ENCODE measurements at places on chromosomes 16 and 17.

DNA sequence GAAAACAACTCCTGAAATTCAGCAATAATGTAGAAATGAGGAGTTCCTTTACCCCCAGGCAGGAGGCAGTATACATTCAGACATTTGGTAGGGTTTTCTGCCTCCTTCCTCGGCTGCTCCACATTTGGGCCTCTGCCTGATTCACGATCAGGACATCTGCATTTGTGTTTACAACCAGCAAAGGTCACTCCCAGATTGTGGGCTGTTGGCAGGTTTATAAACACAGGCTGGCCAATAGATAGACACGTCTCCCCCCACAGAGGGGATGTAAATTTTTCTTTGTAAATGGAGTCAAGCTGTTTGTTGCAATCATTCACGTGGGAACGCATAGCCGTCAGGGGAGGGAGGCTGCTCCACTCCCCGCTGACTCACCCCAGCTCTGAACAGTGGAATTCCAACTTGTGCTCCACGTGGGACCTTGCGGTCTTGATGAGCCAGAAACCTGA, 252.1 kb upstream of the N4BP1 start:
- no peaks in the 10 kb centered on the region for H3K36me3 ChIP-seq
- no peak overlapping the region for H3K27ac ChIP-seq
- H3K4me3 ChIP-seq: no peak overlapping the region

DNA sequence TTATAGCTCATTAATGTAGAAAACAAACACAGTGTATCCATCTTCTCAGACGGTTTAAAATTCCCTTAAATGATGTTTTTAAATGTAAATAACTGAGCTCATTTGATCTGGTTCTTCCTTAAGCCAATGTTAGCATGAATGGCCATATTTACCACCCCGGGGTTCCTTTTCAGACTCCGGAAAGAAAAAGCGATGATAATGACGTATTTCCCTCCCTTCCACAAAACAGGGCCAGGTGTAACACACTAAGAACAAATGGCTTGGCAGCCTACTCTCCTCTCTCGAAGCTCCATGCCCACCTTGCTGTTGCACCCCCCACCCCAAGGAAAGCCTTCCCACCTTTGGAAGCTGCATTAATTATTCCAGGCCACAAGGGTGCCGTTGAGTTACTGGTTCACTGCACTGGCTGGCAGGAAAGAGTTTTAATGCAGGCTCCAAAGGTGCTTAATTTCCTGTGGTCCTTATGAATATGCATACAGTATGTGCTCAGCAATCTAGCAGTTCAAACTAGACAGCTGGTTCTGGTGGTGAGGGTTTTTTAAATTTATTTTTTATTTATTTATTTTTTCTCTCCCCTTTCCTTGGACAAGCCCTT, 378.9 kb downstream of the WWOX start:
- H3K27ac ChIP-seq: no peak overlapping the region
- no peak for DNase-seq
- H3K4me1 ChIP-seq: no peaks in the 10 kb centered on the region
- no peaks in the 10 kb centered on the region for H3K36me3 ChIP-seq

- H3K36me3 ChIP-seq: no peaks in the 10 kb centered on the region
- H3K27me3 ChIP-seq: no peaks in the 10 kb centered on the region
- H3K4me3 ChIP-seq: no peak overlapping the region
Measured at GRCh38 chr17:3959295-3959899, 4.8 kb downstream of the ATP2A3 start.

- H3K27ac ChIP-seq: peak overlapping the region; percentile 73
- peaks cover 15% of the 10 kb centered on the region for H3K4me1 ChIP-seq
- no peak for DNase-seq
Measured at GRCh38 chr16:1090620-1091587, 5.1 kb downstream of the C1QTNF8 start.

- H3K4me3 ChIP-seq: no peak overlapping the region
- DNase-seq: no peak
- H3K36me3 ChIP-seq: no peaks in the 10 kb centered on the region
- peaks cover 8% of the 10 kb centered on the region for H3K4me1 ChIP-seq
- no peaks in the 10 kb centered on the region for H3K27me3 ChIP-seq
- no peak overlapping the region for H3K27ac ChIP-seq
Measured at GRCh38 chr17:60325730-60326524, 66.0 kb downstream of the USP32 start.

DNA sequence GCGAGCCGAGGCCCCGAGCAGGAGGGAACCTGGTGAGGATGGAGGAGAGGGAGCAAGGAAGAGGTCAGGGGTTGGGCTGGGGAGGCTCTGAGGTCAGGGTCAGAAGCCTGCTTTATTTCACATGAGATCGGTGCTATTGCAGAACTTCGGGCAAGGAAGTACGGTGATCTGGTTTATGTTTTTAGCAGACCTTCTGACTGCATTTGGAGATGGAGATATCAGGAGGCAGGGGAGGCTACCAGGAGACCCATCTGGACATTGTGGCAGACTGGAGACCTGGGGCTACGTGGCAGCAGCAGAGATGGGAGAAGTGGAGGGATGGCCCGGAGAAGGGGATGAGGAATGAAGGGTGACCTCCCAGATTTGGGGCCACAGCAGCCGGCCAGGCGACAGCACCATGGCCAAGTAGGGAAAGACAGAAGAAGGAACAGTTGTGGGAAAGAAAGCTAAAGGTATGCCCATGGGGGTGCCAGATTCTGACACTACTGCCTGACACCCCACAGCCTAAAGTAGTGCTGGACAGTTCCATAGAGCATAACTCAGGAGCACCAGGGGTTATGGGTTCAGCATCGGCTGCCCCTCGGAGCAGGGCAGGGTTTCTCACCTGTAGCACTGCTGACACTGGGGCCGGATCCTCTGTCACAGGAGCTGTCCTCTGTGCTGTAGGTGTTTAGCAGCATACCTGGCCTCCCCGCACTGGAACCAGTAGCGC, 7.4 kb downstream of the CACNG4 start:
- no peaks in the 10 kb centered on the region for H3K4me1 ChIP-seq
- H3K4me3 ChIP-seq: no peak overlapping the region
- no peak overlapping the region for H3K27ac ChIP-seq
- DNase-seq: no peak
- no peaks in the 10 kb centered on the region for H3K36me3 ChIP-seq

DNA sequence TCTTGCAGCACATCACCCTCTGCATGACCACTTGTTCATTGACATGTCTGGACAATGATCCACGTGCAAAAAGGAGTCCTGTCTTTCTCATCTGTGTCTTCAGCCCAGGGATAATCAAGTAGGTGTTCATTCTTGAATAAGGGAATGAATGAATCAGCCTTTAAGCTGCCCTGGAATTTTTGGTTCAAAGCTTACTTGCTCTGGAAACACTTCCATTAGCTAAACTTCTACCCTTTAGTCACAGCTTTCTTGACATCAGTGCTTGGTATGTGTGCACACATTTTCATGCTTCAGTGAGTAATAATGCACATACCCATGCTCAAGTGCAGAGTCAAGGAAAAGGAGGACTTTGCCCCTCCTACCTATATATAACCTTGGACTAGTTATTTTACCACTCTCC, 103.0 kb upstream of the CDH13 start:
- H3K36me3 ChIP-seq: no peaks in the 10 kb centered on the region
- no peak for DNase-seq
- no peaks in the 10 kb centered on the region for H3K27me3 ChIP-seq

DNA sequence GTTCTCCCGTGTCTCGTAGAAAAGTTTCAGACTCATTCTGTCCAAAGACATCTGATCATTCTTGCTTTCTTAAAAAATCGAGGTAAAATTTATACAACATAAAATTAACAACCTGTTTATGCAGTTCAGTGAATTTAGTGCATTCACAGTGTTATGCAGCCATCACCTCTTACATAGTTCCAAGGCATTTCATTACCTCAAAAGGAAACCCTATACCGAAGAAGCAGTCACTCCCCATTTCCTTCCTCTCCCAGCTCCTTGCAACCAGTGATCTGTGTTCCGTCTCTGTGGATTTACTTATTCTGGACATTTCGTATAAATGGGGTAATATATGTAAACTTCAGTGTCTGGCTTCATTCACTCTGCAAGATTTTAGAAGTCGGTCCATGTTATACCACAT, 103.5 kb upstream of the HS3ST3A1 start:
- no peak for DNase-seq
- no peaks in the 10 kb centered on the region for H3K36me3 ChIP-seq

GRCh38 chr16:64773184-64773583, 348.7 kb downstream of the CDH11 start:
- H3K4me3 ChIP-seq: no peak overlapping the region
- H3K27me3 ChIP-seq: no peaks in the 10 kb centered on the region
- no peaks in the 10 kb centered on the region for H3K36me3 ChIP-seq
- no peak overlapping the region for H3K27ac ChIP-seq
- DNase-seq: no peak

DNA sequence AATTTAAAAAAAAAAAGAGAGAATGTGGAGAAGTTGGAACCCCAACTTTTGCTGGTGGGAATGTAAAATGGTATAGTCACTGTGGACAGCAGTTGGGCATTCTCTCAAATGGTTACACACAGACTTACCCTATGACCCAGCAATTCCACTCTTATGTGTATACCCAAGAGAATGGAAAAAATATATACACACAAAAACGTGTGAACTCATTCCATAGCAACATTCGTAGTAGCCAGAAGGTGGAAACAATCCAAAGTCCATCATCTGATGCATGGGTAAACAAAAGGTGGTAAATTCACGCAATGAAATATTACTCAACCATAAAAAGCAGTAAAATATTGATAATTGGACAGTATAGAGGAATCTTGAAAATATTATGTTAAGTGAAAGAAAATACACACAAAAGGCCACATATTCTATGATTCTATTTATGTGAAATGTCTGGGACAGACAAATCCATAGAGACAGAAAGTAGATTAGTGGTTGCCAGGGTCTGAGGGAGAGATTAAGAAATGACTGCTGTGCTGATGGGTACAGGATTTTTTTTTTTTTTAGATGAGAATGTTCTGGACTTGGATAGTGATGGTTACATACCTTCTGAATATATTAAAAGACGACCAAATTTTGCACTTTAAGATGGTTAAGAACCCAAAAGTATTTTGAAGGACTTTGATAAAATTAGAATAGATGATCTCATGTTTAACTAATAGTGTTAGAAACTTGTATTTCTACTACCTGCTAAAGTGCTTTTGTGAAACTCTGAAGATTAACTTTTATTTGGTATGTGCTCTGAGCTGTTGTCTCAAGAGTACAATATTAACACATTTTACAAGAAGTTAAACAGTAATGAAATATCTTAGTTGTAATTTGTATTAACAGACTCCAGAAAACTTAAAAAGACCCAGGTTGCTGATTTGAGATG, 60.9 kb downstream of the MRTFB start:
- H3K27ac ChIP-seq: no peak overlapping the region
- H3K4me1 ChIP-seq: peaks cover 24% of the 10 kb centered on the region
- no peaks in the 10 kb centered on the region for H3K27me3 ChIP-seq
- no peaks in the 10 kb centered on the region for H3K36me3 ChIP-seq
- DNase-seq: no peak

GRCh38 chr17:8502126-8502525, 66.4 kb downstream of the NDEL1 start:
- H3K36me3 ChIP-seq: no peaks in the 10 kb centered on the region
- no peaks in the 10 kb centered on the region for H3K4me1 ChIP-seq
- DNase-seq: no peak
- no peak overlapping the region for H3K27ac ChIP-seq

DNA sequence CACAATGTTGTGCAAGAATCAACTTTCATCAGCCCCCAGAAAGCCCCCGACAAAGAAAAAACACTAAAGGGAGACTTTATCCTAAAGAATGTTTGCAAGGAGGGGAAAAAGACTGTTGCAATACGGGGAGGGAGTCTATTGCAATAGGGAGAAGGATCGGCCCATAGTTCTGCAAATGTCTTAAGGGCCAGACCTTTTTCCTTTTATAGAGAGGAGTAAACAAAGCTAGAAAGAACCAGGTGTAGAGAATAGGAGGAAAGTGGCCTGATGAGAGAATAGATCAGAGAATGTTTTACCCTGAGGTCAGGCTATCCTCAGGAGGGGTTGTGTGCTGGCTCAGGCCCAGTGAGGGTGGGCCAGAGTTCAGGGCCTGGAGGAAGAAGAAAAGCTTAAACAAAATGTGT, 8.7 kb upstream of the CAVIN1 start:
- no peak overlapping the region for H3K27ac ChIP-seq
- H3K27me3 ChIP-seq: no peaks in the 10 kb centered on the region
- H3K36me3 ChIP-seq: no peaks in the 10 kb centered on the region

DNA sequence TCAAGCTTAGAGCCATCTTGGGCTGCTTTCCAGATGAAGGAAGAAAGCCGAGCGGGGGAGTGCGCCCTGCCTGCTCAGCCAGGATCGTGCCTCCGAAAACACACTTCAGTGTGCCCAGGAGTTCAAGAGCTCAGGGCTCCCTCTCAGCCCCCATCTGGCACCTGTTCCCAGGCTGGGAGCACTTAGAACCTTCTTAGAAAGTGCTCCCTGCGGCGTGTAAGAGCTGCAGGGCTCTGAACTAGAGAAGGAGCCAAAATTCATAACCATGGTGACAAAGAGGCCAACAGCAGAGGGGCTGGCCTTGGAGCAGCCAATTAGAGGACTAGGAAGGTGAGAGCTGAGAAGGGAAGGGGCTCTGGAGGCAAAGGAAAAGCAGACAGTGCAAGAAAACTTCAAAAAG, 59.0 kb upstream of the TNRC6C start:
- no peak overlapping the region for H3K27ac ChIP-seq
- no peak for DNase-seq
- no peaks in the 10 kb centered on the region for H3K4me1 ChIP-seq
- no peak overlapping the region for H3K4me3 ChIP-seq
- H3K27me3 ChIP-seq: peaks cover 8% of the 10 kb centered on the region

- H3K4me3 ChIP-seq: no peak overlapping the region
- no peaks in the 10 kb centered on the region for H3K36me3 ChIP-seq
- H3K27ac ChIP-seq: no peak overlapping the region
- DNase-seq: no peak
- no peaks in the 10 kb centered on the region for H3K27me3 ChIP-seq
- H3K4me1 ChIP-seq: no peaks in the 10 kb centered on the region
Measured at GRCh38 chr16:57504001-57504400, 17.7 kb upstream of the DOK4 start.

DNA sequence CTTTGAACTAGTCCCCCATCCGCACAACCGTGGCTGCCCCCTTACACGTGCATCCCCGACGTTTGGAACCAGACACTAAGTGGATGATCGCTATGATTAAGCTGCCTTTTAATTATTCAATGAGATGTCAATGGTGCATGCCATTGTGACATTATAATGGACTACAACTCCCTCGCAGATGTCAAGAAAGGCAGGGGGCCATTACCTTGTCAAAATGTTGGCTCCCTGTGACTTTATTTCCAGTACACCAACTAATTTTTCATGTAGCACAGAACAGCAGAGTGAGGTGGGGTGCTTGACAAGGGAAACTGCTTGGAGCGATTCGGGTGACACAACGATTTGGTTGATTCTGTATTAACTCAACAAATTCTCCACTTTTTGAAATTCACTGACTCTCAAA, 26.5 kb downstream of the ASIC2 start:
- no peaks in the 10 kb centered on the region for H3K36me3 ChIP-seq
- H3K4me3 ChIP-seq: no peak overlapping the region
- H3K27ac ChIP-seq: no peak overlapping the region
- H3K4me1 ChIP-seq: no peaks in the 10 kb centered on the region

DNA sequence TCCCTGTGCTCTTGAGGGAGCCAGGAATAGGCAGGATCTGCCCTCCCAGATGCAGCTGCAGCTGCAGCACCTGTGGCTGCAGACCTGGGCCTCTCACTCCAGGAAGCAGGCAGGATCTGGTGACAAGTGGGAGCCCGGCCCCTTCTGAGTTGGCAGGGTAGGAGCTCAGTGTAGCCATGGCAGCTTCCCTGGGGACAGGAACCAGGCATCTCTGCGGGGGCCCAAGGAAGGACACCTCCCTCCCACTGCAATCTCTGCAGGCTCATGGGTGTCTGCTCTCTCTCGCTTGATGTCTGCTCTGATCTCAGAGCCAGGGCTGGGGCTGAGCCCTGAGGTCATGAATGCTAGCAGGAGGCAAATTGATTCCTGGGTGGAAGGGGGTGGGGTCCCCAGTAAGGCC, 592.5 kb upstream of the CA10 start:
- DNase-seq: no peak
- H3K36me3 ChIP-seq: no peaks in the 10 kb centered on the region
- H3K27me3 ChIP-seq: no peaks in the 10 kb centered on the region
- H3K27ac ChIP-seq: no peak overlapping the region
- H3K4me3 ChIP-seq: no peak overlapping the region

Measured in transverse colon (tissue), 4 donors.